ENCODE measurements at places on chromosomes 6 and 20.
A peak's percentile ranks its signal among the peaks of the same experiment; 100 is the strongest.

DNA sequence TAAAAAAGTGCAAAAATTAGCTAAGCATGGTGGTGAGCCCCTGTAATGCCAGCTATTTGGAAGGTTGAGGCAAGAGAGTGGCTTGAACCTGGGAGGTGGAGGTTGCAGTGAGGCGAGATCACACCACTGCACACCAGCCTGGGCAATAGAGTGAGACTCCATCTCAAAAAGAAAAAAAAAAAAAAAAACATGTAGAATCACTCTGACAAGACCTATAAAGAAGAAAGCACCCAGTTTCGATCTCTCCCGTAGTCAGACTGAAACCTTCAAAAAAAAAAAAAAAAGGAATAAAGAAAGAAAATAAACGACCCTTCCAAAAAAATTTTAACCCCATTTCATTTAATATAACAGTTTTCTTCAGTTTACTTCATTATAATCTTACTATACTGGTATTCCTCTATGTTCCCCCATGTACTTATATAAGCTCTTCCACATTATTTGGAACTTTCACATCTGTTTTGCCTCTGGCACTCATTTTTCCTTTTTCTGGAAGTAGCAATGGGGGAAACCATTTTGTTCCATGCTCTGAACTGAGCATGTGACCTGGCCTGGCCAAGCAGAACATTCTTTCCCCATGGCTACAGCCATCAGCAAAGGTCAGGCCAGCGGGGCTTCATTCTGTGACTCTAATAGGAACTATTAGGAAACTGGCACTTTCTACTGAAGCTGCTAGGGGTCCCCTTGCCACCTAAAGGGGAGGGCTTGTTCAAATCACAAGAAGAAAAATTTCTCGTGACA is 9.6 kb downstream of the SLC18B1 start:
- no peak for DNase-seq

GRCh38 chr6:105482921-105483320 is 80.0 kb upstream of the PREP start:
- no peak for DNase-seq

DNA sequence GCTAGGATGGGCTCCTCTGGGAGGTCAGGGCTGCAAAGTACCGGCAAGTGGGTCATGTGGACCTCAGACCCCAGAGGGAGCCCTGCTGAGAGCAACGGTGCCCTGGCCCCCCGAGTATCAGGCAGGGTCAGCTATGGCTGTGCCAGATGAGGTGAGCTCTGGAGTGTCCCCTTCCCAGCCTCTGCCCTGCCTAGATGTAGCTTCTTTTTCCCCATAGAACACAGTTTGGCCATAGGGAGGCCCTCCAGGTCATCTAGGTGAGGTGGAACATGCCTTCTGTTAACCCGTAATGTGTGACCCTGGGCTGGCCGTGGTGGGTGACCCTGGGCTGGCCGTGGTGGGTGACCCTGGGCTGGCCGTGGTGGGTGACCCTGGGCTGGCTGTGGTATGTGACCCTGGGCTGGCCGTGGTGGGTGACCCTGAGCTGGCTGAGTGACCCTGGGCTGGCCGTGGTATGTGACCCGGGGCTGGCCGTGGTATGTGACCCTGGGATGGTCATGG is 21.2 kb upstream of the PCMTD2 start:
- no peak for DNase-seq

DNA sequence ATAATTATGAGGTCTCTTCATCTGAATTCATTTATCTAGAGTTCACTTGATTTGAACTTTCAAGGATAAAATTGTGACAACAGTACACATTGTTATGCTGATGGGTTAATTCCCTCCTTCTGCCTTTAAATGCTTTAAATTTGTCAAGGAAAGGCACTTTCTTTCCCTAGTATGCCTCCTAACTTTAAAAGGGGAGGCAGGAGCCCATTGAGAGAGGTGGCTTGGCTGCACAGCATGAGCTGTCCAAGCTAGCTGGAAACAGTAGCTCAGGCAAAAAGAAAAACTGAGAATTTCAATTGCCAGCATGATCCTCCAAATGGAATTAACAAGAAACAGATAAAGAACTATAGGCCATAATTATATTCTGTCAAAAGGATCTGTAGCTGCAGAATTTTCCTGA is 243.3 kb upstream of the GRIK2 start:
- no peak for DNase-seq

DNA sequence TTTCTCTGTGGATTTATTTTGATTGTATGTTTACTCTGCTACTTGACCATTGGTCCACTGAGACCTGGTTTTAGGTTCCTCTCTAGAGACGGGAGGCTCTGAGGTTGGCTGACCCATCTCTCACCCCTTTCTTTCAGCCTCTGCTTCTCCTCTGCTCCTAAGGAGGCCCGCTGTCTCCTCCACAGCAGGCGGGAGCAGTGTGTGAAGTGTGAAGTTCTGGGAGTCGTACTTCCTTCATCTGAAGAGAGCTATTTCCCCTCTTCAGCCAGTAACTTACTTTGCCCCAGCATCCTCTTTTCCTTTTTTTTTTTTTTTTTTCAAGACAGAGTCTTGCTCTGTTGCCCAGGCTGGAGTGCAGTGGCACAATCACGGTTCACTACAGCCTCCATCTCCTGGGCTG is 21.1 kb downstream of the PDRG1 start:
- DNase-seq = no peak

DNA sequence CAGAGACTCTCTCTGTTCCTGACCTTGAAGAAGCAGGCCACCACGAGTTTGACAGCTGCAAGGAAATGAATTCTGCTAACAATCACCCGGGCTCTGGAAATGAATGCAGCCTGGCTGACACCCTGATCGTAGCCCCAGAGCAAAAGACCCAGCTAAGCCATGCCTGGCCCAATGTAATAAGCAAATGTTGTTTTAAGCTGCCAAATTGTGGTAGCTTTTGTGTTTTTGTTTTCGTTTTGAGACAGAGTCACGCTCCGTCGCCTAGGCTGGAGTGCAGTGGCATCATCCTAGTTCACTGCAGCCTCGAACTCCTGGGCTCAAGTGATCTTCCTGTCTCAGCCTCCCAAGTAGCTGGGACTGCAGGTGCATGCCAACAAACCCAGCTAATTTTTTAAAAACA is 3.3 kb upstream of the OXT start:
- DNase-seq = no peak

DNA sequence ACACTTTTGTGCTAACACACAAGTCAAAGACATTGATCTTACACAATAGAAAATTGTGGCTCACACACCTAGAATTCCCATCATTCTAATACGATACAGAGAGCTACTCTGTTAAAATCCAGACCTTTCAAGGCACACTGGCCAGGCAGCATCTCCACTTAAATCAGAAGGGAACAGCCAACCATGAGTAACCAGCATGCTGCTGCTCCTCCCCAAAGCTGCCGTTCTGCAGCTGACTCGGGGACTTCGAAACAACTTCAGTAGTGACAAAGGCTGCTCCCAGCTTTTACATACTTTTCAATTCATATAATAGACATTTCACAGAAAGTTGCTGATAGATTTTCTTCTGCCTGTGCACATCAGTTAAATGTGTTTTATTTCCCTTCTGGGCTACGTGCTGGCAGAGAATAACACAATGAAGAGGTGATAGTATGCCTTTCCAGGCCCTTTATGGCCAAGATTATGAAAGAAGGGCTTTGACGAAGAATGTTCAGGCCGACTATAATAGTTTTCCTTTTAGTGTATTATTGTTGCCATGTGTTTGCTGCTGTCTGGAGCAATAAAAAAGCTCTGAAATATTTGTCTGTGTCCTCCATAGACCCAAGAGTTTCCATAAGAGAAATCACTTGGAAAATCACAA is 159.0 kb downstream of the GMDS start:
- DNase-seq = no peak

DNA sequence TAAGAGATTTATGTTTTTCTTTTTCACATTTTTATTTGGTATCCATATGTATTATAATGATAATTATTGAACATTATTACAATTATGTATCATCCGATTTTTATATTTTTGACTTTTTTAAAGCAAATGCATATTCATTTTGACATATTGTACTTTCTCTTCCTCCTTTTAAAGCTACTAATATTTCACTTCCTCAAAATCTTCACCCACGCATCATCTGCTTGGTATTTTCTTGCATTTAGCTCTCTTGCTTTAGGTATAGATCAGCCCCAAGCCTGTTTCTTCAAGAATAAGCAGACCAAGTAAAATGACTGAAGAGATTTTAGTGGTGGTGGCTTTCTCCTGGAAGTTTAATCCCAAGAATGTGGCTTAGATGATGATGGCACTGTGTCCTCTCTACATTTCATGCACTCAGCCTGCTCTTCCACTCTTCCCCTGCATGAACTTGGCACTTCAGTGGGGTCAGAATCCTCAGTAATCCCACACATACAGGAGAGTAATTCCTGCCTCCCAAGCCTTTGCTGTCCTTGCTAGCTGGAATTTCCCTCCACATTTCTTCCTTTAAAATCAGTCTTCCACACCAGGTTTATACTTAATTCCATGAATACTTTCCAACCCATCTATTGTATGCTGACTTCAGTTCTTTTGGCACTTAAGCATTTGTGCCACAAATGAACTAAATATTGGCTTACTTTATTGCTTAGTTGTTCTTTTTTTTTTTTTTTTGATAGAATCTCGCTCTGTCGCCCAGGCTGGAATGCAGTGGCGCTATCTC is 8.2 kb downstream of the NCOA7 start:
- no peak for DNase-seq

DNA sequence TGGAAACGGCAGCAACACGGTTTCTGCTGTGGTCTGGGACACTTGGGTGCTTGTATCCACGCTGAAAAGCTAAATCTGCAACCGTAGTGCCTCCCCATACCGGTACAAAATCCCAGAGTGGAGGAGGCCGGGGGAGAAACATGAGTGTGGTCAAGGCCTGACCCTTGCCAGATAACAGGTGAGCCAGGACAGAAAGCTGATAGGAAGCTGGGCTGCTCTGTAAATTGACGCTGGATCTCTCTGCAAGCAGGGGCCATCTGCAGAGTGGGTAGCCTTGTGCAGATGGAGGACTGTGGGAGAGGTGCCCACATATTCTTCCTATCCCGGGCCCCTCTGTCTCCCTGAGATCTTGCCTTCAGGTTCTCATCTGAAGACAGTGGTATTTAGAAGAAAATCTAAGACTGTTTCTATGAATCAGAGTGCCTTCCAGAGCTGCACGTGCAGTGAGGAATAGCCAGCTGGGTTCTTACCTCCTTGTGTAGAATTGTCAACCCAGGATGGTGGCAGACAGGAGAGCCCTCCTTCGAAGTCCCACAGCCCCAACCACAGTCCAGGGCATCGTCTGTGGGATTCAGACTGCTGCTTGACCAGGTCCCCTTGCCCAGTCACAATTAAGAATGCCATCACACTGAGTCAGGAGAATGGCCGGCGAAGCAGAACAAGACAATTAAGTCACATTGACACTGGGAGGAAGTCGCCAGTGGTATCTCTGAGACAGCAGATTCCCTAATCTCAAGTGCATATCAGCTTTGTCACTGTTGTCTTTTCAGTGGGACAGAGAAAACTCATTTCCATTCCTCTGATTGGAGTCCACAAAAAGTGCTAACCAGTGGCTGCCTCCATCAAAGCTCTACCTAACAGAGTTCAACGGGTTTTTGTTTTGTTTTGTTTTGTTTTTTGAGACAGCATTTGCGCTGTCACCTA is 100.0 kb upstream of the RIPOR2 start:
- DNase-seq = no peak

DNA sequence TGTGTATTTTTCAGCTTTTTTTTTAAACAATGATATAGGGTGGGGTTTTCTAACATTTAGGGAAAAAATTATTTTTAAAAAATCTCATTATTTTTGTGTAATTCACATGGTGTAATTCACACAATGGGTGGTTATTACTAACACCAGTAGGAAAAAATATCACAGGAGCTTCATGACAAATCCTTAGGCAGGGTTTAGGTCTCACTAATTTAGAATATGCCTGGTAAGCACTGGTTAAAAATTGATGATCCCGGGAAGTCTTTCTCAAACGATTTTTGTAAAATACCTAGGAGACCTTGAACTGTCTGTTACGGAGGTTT is 29.5 kb upstream of the ZNF217 start:
- no peak for DNase-seq

DNA sequence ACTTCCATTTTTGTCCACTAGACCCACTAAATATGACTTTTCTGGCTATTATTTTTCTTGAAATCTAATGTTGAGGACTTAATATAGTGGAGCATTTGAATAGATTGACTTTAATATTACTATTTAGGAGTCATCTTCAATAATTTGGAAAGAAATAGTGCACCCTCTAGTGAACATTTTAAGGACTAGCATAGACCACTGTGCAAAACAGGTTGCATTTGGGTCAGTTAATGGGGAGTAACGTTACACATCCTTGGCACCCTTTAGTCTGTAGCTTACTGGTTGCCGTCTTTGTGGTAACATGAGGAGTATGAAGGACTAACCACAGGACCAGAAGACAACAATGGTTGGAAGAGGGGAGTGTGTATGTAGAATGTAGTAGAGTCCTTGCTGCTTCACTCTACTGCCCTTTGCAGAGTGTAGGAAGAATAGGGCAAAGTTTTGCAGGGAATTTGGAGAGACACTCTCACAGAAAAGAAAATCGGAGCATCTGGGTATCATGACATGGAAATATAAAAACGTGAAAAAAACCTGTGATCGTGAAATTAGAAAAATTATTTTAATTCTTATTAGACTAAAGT is 25.2 kb downstream of the RFPL4B start:
- DNase-seq = no peak

- DNase-seq = no peak
These were observed 1.1 kb upstream of the NCOA3 start for GRCh38 chr20:47500554-47500953.

DNA sequence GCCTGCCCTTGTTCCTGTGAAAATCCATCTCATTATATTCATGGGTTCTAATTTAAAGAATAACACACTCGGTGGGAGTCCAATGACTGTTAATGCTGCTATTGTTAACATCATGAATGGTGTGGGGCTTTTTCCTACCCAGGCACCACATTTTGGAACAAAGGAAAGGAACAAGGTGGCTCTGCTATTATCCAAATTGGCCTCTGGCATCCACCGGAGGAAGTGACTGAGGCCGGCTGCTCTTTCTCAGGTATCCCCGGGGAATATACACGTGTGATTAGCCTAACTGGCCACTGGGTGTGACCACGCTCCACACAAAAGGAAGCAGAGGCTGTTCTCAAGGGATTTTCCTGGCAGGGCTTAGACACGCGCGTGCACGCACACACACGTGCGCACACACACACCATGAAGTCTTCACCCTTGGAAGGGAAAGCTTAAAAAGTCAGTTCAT is 601.2 kb upstream of the ARID1B start:
- no peak for DNase-seq

- DNase-seq = peak; percentile 19
These were observed 18.7 kb downstream of the UQCC2 start for GRCh38 chr6:33692760-33693158.

- no peak for DNase-seq
These were observed 464.2 kb downstream of the QKI start for GRCh38 chr6:163878698-163879097.
